ENCODE measurements at places on chromosomes 2 and 18.

DNA sequence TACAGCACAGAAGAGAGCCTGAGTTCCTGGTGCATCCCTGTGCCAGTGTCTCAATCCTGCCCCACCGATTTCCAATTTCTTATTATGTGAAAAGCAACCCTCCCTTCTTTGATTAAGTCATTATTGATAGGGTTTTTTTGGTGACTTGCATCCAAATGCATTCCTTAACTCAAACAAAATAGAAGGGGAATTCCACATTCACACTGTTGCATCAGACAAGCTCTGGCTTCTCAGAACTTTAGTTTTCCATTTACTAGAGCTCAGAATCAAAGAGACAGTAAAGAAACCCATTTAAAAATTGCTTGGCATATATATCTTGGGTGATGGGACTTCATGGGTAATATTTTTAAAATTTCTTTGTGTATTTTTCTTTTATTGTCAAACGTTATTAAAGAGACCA, 13.8 kb upstream of the TMEM200C start:
- DNase-seq, result no peak

DNA sequence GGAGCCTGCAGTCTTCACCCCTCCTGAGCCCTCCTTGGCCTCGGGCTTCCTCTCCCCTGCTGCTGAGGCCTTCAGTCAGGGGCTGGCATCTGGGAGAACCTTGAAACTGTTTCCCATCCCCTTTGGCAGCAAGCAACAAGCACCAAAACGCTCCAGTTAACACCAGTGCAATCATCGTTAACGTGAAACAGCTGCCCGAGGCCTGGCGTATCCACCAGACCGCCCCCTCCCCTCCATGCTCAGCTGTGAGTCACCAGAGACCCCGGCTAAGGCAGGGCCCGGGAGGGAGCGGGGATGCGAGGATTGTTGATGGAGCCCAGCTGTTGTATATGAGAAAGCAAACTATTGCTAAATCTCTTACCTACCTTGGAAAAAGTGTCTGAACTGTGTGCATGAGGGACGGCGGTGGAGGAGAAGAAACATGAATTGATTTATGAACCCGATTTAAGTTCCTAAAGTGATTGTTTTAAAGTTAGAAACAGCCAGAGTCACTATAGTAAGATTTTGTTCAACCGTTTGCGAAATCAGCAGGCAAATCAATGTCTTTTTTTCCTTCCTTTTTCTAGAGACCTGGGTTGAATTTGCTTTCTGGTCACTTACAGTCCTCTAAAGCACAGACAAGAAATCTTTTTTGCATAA, 5.2 kb downstream of the ZFP36L2 start:
- DNase-seq, result no peak

- no peak for DNase-seq
Measured at GRCh38 chr18:50935493-50936191, 32.2 kb upstream of the ELAC1 start.

- DNase-seq, result peak; percentile 49
Measured at GRCh38 chr2:3759331-3759730, 56.0 kb downstream of the DCDC2C start.

GRCh38 chr18:60502591-60502990, 130.0 kb upstream of the MC4R start:
- no peak for DNase-seq

DNA sequence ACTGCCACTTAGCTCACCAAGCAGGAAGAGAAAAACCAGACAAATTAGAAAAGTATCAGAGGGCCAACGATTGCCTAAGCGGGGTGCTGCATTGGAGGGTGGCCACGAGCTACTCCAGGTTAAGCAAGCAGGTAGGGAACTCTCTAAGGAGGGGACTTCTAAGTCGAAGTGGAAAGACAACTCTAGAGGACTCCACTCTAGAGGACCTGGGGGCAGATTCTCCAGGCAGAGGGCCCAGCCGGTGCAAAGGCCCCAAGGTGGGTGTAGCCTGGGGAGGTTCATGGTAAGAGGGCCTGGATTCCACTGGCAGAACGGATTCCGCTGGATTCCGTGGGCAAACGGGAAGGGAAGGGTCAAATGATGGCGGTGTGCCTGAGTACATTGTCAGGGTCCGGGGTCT, 12.7 kb downstream of the FBLN7 start:
- no peak for DNase-seq

GRCh38 chr18:77344786-77345500, 95.3 kb downstream of the GALR1 start:
- no peak for DNase-seq

DNA sequence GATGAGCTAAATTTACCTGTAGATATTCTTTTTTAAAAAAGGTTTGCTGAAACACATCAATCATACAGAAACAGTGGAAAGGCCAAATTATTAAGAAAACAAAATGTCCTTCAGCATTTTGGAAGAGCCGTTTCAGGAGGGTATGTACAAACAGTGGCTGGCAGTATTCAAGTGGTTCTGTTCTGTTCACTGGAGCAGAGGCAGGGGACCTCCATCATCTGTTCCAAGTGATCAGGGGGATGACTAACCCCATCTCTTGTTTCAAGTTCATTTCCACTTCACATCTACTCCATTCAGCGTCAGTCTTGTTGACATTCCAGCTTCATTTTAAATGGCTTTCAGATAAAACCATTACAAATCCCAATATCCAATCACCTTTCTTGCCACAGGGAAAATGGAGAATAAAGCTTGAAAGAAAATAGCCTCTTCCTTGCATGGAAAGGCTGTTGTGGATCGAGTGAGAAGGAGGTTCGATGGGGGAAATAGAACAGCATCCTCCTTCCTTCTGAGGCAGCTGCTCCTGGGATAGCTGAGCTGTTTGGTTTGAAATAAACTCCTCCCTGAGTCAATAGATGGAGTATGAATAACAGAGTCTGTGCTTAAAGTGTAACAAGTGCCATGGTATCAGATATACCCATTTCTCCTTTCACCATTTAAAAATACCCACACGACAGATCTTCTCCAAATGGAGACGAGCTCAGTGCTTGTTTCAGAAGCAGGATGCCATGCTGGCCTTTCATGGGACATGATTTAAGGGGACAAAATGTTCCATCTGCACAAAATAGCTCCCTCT, 63.7 kb upstream of the OTOF start:
- no peak for DNase-seq

DNA sequence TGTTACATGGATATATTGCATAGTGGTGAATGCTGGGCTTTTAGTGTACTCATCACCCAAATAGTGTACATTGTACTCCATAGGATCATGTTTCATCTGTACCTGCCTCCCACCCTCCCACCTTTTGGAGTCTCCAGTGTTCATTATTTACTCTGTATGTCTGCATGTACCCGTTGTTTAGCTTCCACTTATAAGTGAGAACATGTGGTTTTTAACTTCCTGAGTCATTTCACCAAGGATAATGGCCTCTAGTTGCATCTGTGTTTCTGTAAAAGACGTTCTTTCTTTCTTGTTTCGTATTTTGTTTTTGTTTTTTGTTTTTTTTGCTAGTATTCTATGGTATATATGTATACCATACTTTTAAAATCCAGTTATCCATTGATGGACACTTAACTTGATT, 107.5 kb downstream of the MSTN start:
- DNase-seq, result no peak

- DNase-seq, result no peak
Measured at GRCh38 chr2:105803773-105804172, 59.1 kb downstream of the NCK2 start.

- no peak for DNase-seq
Measured at GRCh38 chr2:106581328-106581727, 94.2 kb downstream of the CD8B2 start.

DNA sequence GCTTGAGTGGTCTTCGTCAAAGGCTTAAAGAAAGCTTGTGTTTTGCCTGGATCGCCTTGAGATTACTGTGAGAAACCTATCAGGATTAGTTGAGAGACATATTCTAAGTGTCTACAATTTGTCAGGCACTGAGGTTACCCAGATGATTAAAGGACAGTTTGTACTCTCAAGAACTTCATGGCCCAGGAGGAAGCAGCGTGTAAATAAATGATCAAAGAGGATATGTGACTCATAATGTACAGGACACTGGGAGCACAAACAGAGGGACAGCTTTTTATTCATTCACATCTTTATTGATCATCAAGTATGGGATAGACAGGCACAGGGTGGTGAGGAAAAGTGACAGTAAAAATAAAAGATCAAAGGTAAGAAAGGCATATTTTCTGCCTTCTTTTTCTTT, 152.6 kb upstream of the FSHR start:
- no peak for DNase-seq

GRCh38 chr18:58393295-58393694, 235.6 kb downstream of the ALPK2 start:
- DNase-seq, result no peak
